ENCODE measurements at places on chromosomes 11 and 22.
A peak's percentile ranks its signal among the peaks of the same experiment; 100 is the strongest.

GRCh38 chr22:49010070-49010863 is 817.4 kb downstream of the BRD1 start:
- H3K27me3 ChIP-seq, result peaks cover 2% of the 10 kb centered on the region
- H3K27ac ChIP-seq, result no peak overlapping the region
- H3K4me3 ChIP-seq, result no peak overlapping the region
- no peaks in the 10 kb centered on the region for H3K4me1 ChIP-seq
- H3K36me3 ChIP-seq, result no peaks in the 10 kb centered on the region

DNA sequence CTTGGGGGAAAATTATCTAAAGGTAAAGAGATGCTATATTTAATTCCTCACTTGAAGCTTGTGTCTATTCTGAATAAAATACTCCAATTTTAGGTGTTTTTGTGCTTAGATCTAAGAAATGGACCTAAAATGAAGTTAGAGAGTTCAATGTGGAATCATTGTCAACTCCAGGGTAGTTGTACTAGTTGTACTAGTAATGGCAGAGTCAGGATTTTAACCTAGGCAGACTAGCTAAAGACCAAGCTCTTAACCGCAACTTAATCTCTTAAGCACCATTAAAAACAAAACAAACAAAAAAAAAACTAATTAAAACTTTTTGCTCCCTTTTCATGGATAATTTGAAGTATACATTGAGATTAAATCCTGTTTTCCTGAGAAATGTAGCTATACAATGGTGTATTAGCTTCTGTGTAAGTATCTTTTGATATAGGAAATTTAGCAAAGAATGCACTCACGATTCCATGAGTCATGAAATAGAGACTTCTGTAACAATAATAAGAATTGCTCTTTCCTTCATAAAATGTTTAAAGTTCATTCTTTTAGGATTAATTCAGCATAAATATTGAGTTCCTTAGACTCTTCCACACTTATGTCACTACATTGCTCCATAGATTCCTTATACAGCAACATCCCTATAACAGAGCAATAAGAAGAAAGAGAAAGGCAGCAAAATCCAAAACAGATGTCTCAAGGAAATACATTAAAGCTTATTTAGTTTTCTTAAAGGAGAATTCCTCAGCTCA is 26.5 kb upstream of the SOX6 start:
- no peak overlapping the region for H3K27ac ChIP-seq
- H3K4me3 ChIP-seq, result no peak overlapping the region
- H3K27me3 ChIP-seq, result no peaks in the 10 kb centered on the region
- H3K4me1 ChIP-seq, result no peaks in the 10 kb centered on the region
- no peak for DNase-seq
- no peaks in the 10 kb centered on the region for H3K36me3 ChIP-seq

- no peaks in the 10 kb centered on the region for H3K4me1 ChIP-seq
- no peaks in the 10 kb centered on the region for H3K36me3 ChIP-seq
- no peak overlapping the region for H3K27ac ChIP-seq
Observed at GRCh38 chr11:113287801-113288200, 26.6 kb upstream of the TTC12 start.

DNA sequence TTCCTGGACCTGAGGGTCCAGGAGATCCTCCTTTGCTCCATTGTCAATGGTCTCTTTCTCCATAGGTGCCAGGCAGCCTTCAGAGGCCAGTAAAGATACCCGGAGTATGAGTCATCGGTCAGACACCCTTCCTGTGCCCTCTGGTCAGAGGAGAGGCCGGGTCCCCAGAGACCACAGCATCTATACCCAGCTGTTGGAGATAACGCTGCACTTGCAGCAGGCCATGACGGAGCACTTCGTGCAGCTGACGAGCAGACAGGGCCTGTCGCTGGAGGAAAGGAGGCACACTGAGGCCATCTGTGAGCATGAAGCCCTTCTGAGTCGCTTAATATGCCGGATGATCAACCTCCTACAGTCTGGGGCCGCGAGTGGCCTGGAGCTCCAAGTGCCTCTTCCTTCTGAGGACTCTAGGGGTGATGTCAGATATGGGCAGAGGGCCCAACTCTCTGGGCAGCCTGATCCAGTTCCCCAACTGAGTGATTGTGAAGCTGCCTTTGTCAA is at the start of gene ACCSL:
TSS of gene ACCSL (plus strand) at position 51 of the 501 bp plus-strand sequence. CDS start at position 107, 56 bp downstream.
- no peak within 1 kb of the TSS for H3K27ac ChIP-seq
- no peaks in the 10 kb centered on the region for H3K4me1 ChIP-seq
- DNase-seq, result no peak
- H3K4me3 ChIP-seq, result no peak within 1 kb of the TSS
- H3K27me3 ChIP-seq, result peaks cover 3% of the 10 kb centered on the region
- no peaks in the 10 kb centered on the region for H3K36me3 ChIP-seq

DNA sequence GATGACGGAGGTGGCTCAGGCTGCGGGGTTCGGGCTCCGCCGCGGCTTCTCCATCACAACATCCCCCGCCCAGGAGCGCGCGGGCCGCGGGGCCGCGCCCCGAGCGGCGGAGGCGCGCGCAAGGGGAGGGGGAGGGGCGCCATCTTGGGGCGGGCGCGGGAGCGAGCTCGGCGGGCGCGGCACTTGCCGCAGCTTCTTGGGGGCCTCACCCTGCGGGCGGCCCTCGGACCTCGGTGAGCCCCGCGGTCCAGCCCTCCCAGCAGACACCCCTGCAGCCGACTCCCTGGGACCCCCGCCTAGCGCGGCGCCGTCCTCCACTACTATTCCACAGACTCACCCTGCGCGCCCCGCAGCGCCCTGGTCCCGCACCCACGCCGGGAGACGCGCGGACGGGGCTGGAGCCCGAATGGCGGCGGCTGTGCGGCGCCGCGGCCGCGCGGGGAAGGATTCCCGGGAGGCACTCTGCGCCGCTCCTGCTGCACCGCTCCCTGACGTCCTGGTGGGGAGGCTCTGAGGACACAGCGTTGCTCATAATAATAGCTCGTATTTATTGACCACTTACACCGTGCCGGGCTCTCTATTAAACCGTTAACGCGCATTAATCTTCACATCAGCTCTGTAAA is at the start of gene APBB1:
TSS of gene APBB1 (minus strand) at position 86 of the 623 bp plus-strand sequence. CDS start 7,747 bp downstream, outside the sequence.
- H3K36me3 ChIP-seq, result no peaks in the 10 kb centered on the region
- DNase-seq, result peak; percentile 63
- H3K27me3 ChIP-seq, result no peaks in the 10 kb centered on the region

DNA sequence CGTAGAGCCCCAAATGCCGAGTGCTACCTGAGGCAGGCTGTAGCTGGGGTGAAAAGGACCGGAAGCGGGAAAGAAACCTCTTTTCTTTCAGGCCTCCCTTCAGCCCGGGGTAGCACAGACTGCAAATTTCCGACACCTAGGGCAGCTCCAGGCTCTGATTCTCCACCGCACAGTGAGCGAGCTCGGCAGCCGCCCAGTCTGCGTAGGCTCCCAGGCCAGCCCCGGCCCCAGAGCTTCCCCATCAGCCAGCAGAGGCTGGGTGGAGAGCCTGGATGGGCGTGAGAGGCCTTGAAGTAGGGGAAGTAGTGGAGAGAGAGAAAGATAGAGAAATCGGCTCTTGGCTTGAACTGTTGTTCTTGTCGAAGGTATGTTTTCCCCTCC is 9.3 kb upstream of the PAX6 start:
- peaks cover 26% of the 10 kb centered on the region for H3K4me1 ChIP-seq
- DNase-seq, result no peak

DNA sequence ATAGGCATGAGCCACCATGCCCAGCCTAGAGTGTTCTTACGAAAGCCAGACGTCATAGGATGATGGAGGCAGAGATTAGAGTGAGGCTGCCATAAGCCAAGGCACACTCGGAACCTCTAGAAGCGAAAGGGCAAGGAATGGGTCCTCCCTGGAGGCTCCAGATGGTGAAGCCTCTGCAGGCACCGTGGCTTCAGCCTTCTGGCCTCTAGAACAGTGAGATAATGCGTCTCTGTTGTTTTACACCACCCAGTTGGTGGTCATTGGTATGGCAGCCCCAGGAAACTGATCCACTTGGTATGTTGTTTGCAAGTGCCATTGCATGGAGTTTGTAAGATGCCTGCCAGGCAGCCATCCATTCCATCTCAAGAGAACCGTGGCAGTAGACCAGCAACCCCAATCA is 791.0 kb downstream of the TBC1D22A start:
- H3K4me3 ChIP-seq, result no peak overlapping the region
- H3K27ac ChIP-seq, result peak overlapping the region; percentile 66
- no peak for DNase-seq
- H3K36me3 ChIP-seq, result no peaks in the 10 kb centered on the region
- H3K4me1 ChIP-seq, result no peaks in the 10 kb centered on the region
- H3K27me3 ChIP-seq, result peaks cover 9% of the 10 kb centered on the region

- peaks cover 8% of the 10 kb centered on the region for H3K36me3 ChIP-seq
- DNase-seq, result no peak
- no peaks in the 10 kb centered on the region for H3K27me3 ChIP-seq
Observed at GRCh38 chr11:41997844-41998401, 538.5 kb upstream of the LRRC4C start.

- H3K27ac ChIP-seq, result peak overlapping the region; percentile 57
- no peaks in the 10 kb centered on the region for H3K36me3 ChIP-seq
- peaks cover 18% of the 10 kb centered on the region for H3K4me1 ChIP-seq
- H3K27me3 ChIP-seq, result no peaks in the 10 kb centered on the region
Observed at GRCh38 chr11:128848815-128849455, 18.2 kb downstream of the KCNJ1 start.

GRCh38 chr11:116130122-116130521 is 625.9 kb upstream of the CADM1 start:
- no peaks in the 10 kb centered on the region for H3K36me3 ChIP-seq
- no peak overlapping the region for H3K27ac ChIP-seq
- H3K4me1 ChIP-seq, result no peaks in the 10 kb centered on the region
- DNase-seq, result no peak
- no peaks in the 10 kb centered on the region for H3K27me3 ChIP-seq
